ENCODE measurements at places on chromosomes 12 and 14.

DNA sequence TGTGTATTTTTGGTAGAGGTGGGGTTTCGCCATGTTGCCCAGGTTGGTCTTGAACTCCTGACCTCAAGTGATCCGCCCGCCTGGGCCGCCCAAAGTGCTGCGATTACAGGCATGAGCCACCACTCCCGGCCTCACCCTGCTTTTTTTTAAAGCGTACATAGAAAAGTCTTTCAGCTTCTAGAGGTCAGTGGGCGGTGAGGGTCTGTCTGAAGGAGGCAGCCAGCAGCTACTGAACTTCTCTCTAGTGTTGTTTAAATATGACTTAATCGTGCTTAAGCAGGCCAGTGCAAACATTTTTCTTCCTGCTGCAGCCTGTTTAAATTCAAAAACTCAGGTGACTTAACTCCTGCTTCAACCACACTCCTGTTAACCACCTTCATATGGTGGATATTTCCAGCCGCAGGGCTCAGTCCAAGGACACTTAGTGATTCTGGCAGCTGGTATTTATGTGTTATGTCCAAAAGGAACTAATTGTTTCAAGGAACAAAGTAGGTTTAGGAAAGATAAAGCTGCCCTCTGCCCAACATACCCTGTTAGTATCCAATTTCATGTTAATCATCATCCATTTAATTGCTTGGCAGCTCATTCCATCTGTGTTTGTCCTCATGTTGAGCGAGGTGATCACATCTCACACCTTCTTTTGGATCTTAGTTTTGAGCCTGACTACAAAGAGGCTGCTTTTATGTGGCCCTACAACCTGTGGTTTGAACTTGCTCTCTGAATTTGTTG lies 2.0 kb downstream of the PRKAB1 start:
- DNase-seq, result no peak

GRCh38 chr14:101835566-101835965 lies 74.1 kb downstream of the PPP2R5C start:
- no peak for DNase-seq

DNA sequence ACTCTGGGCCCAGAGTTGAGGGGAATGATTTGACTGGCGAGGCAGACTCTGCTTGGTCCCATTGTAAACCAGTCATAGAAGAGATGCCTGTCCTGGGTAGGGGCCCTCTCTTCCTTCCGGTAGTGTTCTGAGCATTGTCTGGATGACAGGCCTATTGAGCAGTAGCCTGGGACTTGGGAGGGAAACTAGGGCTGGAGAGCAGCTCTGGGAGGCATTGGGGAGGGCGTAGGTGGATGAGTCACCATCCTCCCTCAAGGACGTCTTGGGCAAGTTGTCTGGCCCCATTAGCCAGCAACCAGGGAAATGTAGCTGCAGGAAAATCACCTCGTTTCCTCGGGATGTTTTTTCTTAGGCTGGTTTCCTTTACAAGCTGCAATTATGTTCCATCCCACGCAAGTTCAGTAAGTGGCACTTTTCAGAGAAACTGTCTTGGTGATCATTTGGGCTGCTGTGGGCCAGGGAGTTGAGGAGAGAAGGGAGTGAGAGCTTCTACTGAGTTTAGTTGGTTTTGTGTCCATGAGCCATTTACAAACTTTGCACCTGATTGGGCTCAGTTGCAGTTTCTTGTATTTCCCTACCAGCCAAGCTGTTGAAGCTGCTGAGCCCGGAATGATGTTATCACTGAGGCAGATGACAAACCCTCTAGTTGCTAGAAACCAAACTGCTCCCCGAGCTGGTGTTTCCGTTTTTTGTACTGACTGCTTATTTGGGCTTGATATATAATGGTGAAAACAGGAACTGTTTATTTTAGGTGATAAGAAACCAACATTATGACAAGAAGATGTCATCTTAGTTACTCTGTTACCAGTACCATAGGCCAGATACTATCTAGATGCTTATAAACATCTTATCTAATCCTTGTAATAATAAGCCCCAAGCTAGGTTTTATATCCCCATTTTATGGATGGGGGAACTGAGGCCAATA lies 147.6 kb downstream of the CHST11 start:
- peak; percentile 13 for DNase-seq

- no peak for DNase-seq
Measured at GRCh38 chr14:89387922-89388685, 28.9 kb downstream of the FOXN3 start.

DNA sequence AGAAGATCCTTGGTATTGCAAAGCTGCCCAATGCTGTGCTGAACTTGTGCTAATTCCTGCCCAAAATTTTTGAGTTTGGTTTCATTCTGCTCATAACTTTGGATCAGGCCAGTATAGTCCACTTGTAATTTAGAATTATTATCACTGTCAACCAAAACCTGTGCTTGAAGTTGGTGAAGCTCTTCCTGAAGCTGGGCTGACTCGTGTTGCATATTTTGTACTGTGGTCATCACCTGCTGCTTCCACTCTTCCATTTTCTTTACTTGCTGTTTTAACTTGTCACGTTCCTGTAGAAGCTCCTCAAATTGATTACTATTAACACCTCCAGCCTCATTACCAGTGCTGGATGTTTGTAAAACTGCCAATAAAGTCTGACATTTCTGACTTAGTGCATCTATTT lies 35.8 kb downstream of the TRIP11 start:
- no peak for DNase-seq

DNA sequence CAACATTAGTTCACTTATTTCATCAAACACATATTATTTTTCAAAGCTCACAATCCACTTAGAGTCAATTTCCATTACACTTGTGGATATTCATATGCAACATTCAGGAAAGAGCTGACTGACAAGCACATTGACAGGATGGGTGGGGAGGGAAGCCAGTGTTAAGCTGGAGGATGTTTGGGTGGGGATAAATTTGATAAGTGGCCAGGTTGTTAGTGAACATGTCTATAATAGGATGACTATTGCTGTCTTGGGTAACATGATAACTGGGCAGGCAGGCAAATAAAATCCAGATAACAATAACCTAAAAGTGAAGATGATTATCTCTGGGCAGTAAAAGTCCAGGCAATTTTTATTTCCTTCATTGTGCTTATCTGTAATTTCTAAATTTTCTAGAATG lies 73.8 kb upstream of the OSBPL8 start:
- DNase-seq, result no peak

DNA sequence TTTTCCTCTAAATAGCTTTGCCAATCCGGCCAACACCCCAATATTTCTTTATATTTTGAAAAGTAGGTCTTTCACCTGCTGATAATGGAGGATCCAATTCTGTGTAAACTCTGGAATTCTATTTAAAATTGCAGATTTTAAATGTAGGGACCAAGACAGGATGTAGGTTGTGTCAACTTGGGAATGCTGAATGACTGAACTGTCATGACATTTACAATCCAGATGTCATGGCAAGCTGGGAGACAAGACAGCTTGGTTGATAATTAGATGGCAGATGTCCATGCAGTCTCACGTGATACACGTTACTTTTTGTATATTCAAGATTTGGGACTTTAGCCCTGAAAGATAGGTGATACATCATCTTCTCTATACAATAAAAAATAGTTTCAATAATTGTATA lies 477.2 kb downstream of the DIO2 start:
- no peak for DNase-seq

DNA sequence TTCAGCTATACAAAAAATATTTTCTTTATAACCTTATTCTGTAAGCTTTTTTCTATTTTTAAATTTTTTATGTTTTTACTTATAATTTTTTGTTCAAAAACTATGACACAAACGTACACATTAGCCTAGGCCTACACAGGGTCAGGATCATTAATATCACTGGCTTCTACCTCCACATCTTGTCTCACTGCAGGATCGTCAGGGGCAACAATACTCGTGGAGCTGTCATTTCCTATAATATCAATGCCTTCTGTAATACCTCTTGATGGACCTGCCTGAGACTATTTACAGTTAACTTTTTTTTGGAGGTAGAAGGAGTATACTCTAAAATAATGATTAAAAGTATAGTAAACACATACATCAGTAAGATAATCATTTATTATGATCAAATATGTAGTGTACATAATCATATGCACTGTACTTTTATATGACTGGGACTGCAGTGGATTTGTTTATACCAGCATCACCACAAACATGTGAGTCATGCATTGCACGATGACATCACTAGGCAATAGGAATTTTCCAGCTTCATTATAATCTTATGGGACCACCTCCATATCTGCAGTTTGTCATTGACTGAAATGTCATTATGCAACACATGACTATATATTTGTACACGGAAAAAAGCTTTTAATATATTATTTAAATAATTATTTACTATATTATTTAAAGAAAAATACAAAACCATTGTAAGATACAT lies 18.5 kb upstream of the PMCH start:
- DNase-seq, result no peak

- DNase-seq, result no peak
Measured at GRCh38 chr14:80627745-80628144, 313.8 kb downstream of the CEP128 start.

- no peak for DNase-seq
Measured at GRCh38 chr12:88391556-88391955, 188.7 kb downstream of the KITLG start.

GRCh38 chr12:643475-644302 lies 19.6 kb downstream of the NINJ2 start:
- DNase-seq, result no peak

GRCh38 chr12:58481811-58482210 lies 438.5 kb downstream of the LRIG3 start:
- DNase-seq, result no peak

GRCh38 chr14:21093769-21094681 lies 4.4 kb downstream of the ZNF219 start:
- DNase-seq, result no peak

- no peak for DNase-seq
Measured at GRCh38 chr12:114668151-114668885, 15.7 kb downstream of the TBX3 start.

DNA sequence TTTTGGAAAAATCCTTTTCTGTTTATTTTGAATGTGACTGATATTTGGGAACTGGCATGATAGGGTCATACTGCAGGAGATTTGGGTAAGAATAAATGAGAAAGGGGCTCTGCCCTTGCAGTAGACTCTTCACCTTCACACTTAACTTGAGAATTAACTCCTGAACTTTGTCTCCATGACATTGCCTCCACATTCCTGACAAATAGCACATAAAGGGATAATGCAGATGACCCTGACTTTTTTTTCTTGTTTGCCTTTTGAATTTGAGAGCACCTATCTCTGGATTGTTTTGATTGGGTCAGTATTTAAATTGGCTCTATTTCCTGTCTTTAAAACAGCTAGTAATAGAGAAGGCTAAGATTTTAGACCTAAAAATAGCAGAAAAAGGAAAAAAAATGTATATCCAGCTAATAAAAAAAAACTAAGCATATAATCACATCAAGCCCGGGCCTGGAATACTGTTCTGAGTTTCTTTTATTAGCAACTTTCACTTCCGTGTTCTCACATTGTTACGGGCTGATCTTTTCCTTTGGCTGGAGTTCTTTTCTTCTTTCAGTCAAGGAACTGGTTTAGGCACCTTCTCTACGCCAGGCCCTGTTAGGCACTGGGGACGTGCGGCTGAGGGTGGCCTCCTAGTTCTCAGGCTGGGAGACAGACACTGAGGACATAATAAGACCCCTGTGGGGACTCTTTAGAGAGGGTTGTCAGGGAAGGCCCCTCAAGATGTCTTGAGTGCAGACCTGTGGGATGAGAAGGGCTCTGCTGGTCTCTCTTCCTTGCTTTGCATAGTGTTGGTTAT lies 53.1 kb upstream of the GNPNAT1 start:
- no peak for DNase-seq

GRCh38 chr14:34623506-34623905 lies 6.4 kb downstream of the SNX6 start:
- DNase-seq, result no peak

DNA sequence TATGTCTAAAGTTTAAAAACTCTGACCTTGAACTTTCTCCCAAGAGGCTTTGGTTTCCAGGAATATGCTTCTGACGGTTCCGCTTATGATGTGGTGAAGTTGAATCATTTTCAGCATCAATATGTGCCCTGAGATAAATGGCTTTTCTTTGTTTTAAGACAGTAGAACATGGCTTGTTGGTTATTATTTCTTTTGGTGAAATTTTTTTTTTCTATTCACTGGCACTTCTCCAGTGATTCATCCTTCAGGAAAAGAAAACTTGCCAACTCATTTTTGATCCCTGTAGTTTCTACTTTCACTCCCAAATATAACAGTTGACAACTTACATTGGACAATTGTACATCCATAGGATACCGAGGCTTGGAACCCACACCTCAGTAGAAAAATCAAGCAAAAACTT lies 1301.2 kb upstream of the FLRT2 start:
- no peak for DNase-seq

DNA sequence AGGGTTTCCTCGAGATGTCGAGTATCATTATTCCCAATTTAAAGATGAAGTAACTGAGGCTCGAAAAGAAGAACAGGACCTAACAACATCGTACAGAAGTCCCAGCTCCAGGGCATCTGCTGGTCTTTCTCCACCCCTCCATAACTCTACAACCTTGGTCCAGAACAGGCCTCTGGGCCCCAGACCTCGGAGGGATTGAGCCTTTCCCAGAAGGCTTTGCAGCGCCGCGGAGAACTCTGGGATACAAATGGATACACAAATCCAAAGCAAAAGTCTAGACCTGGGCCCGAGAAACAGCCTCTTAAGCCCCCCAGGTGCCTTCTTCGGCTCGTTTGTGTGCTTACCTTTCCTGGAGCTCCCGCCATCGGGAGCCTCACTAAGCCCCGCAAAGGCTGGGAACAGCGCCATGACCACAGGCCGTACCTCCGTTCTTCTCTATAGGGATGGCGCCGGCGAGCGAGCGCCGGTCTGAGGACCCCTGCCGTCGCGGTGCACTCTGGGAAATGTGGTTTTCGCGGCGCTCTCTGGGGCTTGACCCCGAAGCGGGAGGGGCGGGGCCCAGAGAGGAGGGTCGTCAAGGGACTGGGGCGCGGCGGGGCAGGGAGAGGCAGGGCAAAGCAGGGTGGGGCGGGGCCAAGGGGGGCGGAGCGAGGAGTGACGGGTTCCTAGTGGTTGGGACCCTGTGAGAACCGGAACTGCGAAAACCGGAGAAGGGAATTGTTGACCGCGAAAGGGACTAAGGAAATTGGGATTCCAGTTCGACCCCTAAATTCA lies at the start of gene NRDE2:
TSS of gene NRDE2 (minus strand) at position 445 of the 774 bp plus-strand sequence. CDS start at position 408, 37 bp downstream.
- DNase-seq, result peak; percentile 80

GRCh38 chr14:61119006-61119405 lies 138.0 kb downstream of the SLC38A6 start:
- no peak for DNase-seq

DNA sequence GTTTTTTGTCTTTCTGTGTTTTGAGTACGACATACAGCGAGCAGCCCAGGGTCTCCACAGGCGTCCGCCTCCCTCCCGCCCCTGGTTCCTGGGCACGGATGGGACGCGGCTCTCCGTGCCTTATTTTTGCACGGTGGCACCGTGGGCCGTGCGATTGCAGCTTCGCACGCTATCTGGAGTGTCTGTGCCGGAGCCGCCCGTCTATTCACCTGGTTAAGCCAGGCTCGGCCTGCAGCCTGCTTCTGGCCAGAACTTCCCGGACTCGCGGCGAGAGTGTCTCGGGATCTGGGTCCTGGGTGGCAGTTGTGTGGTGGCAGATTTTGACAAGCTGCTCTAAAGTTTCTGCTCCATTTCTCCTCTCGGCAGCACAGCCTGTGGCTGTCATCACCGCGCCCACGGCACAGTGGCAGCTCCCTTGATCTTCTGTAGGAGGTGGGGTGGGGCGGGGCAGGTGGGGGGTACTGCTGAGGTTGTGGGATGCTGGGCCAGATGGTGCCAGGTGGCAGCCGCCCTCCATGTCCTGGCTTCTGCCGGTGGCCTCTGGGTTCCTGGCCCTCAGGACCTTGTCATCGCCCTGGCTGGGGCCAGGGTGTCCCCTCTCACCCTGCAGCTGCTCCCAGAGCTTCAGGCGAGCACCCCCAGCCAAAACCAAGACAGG lies 2.9 kb downstream of the MMP17 start:
- no peak for DNase-seq

GRCh38 chr14:79018836-79019235 lies 848.7 kb downstream of the NRXN3 start:
- no peak for DNase-seq

- no peak for DNase-seq
Measured at GRCh38 chr12:2456122-2456812, 338.5 kb upstream of the FKBP4 start.
